Kidney epithelial cell (primary cell): ENCODE measurements at places on chromosomes 1 and 21. TPM values are rescaled to one million over a fixed set of nuclear protein-coding genes. Genes with fewer than 3 reads are reported as not detected.

Gene DRAXIN
- 2.8 and 4.5 TPM in 2 replicates for total RNA-seq

Gene RYR2
- not detected in 2 replicates for total RNA-seq

Gene GCSAML
- 0.04 TPM in 1 of 2 replicates, not detected in the other for total RNA-seq

Gene RGS5
- 1.8 and 5.8 TPM in 2 replicates for total RNA-seq

Gene RNU1-4
- under 0.01 TPM in 2 replicates for total RNA-seq

Gene PRR9
- total RNA-seq, result not detected in 2 replicates

Gene STYXL2
- total RNA-seq, result not detected in 2 replicates

Gene TENT5C
- 0.07 and 0.13 TPM in 2 replicates for total RNA-seq

Gene ADORA1
- 5.6 and 7.0 TPM in 2 replicates for total RNA-seq

Gene CYP4A22
- not detected in 2 replicates for total RNA-seq

Gene SPRR2F
- total RNA-seq, result not detected in 2 replicates

Gene SELP
- total RNA-seq, result not detected in 2 replicates

Gene AUNIP
- 1.7 and 6.2 TPM in 2 replicates for total RNA-seq

Gene ADAMTS5
- 16.3 and 17.3 TPM in 2 replicates for total RNA-seq

Gene SH2D5
- 11.7 and 17.5 TPM in 2 replicates for total RNA-seq

Gene CACNA1E
- under 0.01 and 0.08 TPM in 2 replicates for total RNA-seq

Gene CRB1
- 0.21 and 0.33 TPM in 2 replicates for total RNA-seq

Gene RGS8
- total RNA-seq, result 0.04 TPM in 1 of 2 replicates, not detected in the other

Gene LCE1F
- not detected in 2 replicates for total RNA-seq

Gene RXRG
- total RNA-seq, result not detected in 2 replicates

Gene AGPAT3
- total RNA-seq, result 62.3 and 70.4 TPM in 2 replicates

Gene PTPRC
- total RNA-seq, result 0.29 TPM in 1 of 2 replicates, not detected in the other

Gene LCE6A
- not detected in 2 replicates for total RNA-seq

Gene MROH9
- total RNA-seq, result not detected in 2 replicates

Gene LINGO4
- total RNA-seq, result not detected in 2 replicates

Gene SCAMP3
- 93.8 and 108 TPM in 2 replicates for total RNA-seq

Gene PLA2G2F
- 6.9 and 9.2 TPM in 2 replicates for total RNA-seq
